ENCODE measurements at places on chromosomes 7 and 10. TPM values are rescaled to one million over a fixed set of nuclear protein-coding genes. Genes with fewer than 3 reads are reported as not detected.

GRCh38 chr10:70940834-70941568 is 52.6 kb upstream of the PCBD1 start:
- H3K4me3 ChIP-seq, result no peak overlapping the region
- H3K36me3 ChIP-seq, result no peaks in the 10 kb centered on the region
- no peak for DNase-seq
- H3K4me1 ChIP-seq, result no peaks in the 10 kb centered on the region

GRCh38 chr7:12647364-12648219 is 39.8 kb upstream of the ARL4A start:
- H3K4me3 ChIP-seq, result no peak overlapping the region
- H3K27me3 ChIP-seq, result no peaks in the 10 kb centered on the region
- H3K36me3 ChIP-seq, result no peaks in the 10 kb centered on the region

DHX32 gene
- polyA plus RNA-seq, result 17.1 TPM

DNA sequence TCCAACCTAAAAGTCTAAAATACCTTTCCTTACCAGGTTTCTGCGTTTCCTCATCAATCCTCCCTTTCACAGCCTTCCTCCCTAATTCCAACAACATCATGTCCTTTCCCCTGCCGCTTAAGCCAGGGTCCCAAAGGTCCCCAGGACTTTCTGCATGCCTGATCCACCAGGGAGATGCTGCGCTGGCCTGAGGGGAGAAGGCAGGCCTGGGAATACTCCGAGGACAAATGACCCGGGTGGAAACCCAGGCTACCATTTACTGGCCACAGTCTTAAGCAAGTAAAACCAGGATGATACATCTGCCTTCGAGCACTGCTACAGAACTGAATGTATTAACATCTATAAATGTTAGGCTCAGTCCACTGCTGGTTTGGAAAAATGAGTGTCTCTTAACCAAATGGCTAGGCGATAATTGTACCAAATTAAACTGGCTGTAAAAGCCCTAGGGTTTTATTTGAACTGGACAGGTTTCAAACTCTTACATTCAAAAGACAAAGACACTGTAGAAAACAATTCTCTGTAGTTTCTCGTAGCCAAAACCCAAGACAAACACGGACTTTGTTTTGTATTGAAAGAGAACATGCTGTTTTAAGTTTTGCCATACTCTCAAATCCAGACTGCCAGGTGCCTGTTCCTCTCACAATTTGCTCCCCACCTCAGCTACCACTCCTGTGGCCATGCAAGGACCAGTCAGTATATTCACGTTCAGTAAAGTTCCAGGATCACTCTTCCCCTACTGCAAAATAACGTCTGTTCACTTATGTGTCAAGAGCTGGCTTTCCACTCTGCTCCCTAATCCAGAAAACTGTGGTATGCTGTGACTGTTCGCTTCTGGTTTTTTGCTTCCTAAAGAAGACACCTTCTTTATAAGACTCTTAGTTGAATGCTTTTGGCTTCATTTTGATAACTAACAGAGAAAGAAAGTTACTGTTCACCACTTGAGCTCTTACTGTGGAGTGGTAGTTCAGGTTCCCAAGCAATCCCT is 145.7 kb downstream of the RNF216 start:
- no peak for DNase-seq
- peaks cover 24% of the 10 kb centered on the region for H3K4me1 ChIP-seq
- H3K36me3 ChIP-seq, result no peaks in the 10 kb centered on the region
- no peak overlapping the region for H3K4me3 ChIP-seq
- H3K27ac ChIP-seq, result no peak overlapping the region
- no peaks in the 10 kb centered on the region for H3K27me3 ChIP-seq

CNNM1 gene
- 3.2 TPM for polyA plus RNA-seq

DNA sequence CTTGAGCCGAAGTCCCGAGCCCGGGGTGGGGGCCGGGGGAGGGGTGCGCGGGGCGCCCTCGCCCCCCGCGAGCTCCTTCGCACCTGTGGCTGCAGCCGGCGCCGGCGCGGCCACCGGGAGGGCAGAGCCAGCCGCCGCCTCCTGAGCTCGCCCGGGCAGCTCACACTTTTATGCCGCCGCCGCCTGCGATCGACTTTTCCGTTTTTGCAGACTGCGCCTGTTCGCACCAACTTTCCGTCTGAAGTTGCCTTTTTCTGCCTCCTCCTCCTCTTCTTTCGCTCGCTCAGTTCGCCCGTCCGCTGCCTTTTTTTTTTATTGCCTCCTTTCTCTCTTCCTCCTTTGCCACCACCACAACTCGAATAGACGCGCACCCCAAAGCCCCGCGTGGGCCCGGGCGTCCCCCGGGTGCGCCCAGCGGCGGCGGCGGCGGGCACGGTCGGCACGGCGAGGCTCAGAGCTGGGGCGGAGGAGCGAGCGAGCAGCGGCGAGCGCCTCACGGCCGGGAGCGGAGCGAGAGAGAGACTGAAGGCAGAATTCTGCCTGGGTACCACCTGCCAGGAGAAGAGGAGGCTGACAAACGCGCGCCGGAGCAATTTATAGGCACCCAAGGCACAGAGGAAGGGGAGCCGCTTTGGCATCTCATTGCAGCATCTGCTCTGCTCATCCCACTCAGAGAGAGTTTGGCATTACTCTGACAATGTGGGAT is at the start of gene C1QL3:
C1QL3 (minus strand) TSS at position 569 of the 706 bp plus-strand sequence. CDS start 814 bp downstream, outside the sequence.
- DNase-seq, result no peak
- peaks cover 8% of the 10 kb centered on the region for H3K4me1 ChIP-seq
- no peaks in the 10 kb centered on the region for H3K36me3 ChIP-seq
- H3K4me3 ChIP-seq, result peak within 1 kb of the TSS; percentile 9
- H3K27ac ChIP-seq, result no peak within 1 kb of the TSS
- H3K27me3 ChIP-seq, result no peaks in the 10 kb centered on the region
